ENCODE measurements at places on chromosomes 12 and 14. TPM values are rescaled to one million over a fixed set of nuclear protein-coding genes. Genes with fewer than 3 reads are reported as not detected.

Gene PRPH
- not detected for total RNA-seq

Gene VCPKMT
- total RNA-seq = 10.4 TPM

Gene CPNE6
- not detected for total RNA-seq

Gene MORN3
- total RNA-seq = 0.15 TPM

Gene KRT80
- total RNA-seq = 10.7 TPM

Gene VAMP1
- 6.1 TPM for total RNA-seq

Gene PPFIBP1
- 83.6 TPM for total RNA-seq

Gene CDC42BPB
- 113 TPM for total RNA-seq

- DNase-seq = no peak
Observed at GRCh38 chr12:28568704-28569103, 378.4 kb downstream of the CCDC91 start.

DNA sequence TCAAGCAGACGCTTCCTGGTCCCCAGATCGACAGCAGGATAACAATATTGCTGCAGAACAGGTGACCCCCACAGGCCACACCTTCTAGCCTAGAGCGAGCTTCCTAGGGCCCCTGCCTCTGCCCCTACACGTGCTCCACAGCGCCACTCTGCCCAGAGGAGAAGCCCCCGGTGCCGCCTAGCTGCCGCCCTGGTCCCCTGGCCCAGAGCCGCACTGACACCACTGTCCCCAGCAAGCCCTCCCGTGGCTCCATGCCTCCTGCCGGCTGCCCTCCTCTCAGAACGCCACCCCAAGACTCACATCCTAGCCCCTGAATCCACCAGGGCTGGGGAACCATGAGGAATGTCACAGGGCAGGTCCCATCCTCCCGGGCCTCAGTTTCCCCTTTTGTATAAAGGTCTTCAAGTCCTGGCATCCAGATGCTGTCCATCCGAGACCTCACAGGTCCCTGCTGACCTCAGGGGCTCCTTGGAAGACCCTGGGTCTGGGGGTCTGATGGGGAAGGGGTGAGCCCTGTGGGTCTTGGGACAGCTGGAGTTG is 31.0 kb downstream of the JAG2 start:
- DNase-seq = peak; percentile 84

DNA sequence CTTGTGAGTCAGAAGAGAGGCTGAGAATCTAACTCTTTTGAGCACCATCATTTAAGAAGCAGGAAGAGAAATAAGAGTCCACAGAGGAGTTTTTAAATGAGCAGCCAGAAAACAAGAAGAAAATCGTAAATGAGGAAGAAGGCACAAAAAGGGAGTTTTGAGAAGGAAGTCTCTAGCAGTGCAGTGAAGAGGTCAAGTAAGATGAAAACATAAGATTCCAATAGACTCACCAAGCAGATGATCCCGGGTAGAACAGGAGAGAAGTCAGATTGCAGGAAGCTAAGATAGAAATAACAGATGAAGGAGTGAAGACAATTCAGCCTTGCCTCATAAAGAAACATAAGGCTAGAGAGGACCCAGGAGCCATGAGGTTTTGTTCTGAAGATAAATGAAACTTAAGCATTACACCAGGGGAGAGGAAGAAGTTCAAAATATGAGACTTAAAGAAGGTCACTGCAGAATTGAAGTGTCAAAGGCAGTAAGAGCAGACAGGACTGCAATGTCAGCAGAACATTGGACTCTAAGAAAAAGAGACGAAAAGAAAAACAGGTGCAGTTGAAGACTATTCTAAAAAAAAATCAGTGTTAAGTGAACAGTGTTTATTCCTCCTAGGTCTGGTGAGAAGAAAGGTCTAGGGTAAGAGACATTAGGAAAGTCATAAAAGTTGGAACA is 229.0 kb downstream of the SEC23A start:
- DNase-seq = no peak

- DNase-seq = no peak
Observed at GRCh38 chr12:46887870-46888269, 62.1 kb upstream of the SLC38A4 start.

DNA sequence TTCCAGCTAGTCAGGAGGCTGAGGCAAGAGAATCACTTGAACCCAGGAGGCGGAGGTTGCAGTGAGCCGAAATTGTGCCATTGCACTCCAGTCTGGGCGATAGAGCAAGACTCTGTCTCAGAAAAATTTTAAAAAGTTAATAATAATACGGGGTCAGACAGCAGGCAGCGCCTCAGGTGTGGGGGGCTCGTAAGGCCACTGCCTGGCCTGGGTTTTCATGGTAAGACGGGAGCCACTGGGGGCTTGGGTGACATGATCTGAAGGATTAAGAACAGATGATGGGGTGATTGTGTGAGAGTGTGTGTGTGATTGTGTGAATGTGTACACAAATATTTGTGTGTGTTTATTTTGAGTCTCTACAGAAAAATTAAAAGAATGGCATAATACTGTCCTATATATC is 23.6 kb downstream of the BCL7A start:
- no peak for DNase-seq

- no peak for DNase-seq
Observed at GRCh38 chr14:75724414-75725204, 63.6 kb downstream of the TTLL5 start.

DNA sequence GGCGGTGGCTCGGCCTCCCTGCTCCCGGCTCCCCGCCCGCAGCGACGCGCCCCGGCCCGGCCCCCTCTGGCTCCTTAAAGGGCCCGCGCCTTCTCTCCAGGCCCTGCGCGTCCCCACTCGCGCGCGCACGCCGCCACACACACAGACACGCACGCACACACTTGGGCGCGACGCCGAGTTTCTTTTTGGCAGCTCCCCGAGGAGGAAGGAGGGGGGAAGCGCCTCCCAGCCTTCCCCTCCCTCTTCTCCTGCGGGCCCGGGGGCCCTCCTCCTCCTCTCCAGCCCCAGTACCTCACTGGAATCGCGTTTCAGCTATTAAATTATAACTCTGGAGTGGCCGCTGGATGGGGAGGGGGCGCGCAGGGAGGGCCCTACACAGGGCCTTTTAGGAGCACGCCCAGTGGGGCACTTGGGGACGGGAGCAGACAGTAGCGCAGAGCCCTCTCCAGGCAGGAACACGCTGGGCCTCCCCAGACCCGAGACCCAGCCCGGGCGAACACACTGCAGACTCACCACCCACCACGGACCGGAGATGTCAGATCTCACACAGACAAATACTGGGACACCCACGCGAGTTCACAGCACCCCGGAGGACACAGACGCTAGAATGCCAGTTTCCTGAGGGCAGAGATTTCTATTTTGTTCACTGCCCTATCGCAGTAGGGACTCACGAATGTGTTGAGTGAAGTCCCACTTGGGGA is 411 bp upstream of the NCOR2 start:
- no peak for DNase-seq

DNA sequence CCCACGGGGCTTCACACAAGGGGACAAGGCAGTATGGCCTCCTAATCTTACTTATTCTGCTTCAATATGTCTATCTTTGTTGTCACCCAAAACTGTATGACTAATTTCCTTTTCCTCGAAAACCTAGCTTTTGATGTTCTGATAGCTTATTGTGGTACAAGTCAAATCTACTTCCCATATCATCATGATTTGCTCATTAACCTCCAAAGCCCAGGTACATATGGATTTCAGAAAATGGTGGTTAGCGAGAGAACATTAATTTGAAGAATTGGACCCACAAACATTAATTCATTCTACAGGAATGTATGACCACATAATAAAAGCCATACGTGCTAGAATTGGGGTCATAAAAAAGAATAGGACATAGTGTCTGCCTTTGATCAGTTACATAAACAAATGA is 412.5 kb downstream of the CCDC91 start:
- no peak for DNase-seq

- DNase-seq = no peak
Observed at GRCh38 chr12:93772003-93772700, 95.0 kb downstream of the CRADD start.

GRCh38 chr14:33945210-33946088 is 5.4 kb downstream of the EGLN3 start:
- no peak for DNase-seq

- DNase-seq = no peak
Observed at GRCh38 chr14:94752591-94753436, 17.1 kb downstream of the GSC start.

- DNase-seq = no peak
Observed at GRCh38 chr14:31902945-31903646, 174.0 kb upstream of the ARHGAP5 start.

DNA sequence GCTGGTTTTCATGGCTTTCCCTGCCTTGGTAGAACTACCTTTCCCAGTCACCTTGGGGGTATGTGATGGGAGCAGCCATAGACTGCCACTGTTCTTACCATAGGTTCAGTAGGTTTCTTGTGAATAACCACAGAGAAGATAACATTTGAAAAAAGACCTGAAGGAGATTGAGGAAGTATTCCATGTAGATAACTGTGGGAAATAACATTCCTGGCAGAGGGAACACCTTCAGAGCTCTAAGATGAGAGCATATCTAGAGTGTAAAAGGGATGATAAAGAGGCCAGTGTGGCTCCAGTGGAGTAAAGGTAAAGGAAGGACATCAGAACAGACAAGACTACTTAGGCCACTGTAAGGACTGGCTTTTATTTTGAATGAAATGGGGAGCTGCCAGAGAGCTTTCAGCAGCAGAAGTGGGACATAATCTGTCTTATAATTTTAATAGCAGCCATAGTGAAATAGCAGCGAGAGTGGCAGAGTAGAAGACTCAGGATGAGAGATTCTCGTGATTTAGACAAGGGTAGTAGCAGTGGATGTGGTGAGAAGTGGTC is 82.6 kb upstream of the KCNH3 start:
- no peak for DNase-seq

- no peak for DNase-seq
Observed at GRCh38 chr14:103707329-103708263, 7.7 kb downstream of the XRCC3 start.

DNA sequence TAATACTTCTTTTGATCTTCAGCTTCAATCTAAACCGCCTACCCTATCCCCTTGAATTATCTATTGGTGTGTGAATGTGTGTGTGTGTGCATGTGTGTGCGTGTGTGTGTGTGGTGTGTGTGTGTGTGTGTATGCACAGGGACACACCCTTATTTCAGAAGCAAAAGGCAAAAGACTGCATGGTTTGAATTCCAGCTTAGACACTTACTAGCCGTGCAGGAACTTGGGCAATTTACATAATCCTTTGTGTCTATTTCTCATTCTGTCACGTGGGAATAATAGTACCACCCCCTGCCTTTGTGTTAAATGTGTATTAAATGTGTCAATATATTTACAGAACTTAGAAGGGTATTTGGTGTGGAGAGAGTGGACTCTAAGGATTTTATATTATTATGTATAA is 251.7 kb downstream of the TMEM132C start:
- DNase-seq = no peak

DNA sequence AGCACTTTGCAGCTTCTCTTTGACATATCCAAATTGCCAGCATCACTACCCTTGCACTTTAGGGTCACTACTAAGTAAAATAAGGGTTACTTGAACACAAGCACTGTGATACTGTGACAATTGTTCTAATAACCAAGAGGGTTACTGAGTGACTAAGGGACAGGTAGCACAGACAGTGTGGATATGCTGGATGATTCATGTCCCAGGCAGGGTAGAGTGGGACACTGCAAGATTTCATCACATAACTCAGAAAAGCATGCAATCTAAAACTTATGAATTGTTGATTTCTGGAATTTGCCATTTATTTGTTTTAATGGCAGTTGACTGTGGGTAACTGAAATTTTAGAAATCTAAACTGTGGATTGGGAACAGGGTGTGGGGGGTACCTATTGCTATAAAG is 218.8 kb downstream of the KITLG start:
- DNase-seq = no peak

DNA sequence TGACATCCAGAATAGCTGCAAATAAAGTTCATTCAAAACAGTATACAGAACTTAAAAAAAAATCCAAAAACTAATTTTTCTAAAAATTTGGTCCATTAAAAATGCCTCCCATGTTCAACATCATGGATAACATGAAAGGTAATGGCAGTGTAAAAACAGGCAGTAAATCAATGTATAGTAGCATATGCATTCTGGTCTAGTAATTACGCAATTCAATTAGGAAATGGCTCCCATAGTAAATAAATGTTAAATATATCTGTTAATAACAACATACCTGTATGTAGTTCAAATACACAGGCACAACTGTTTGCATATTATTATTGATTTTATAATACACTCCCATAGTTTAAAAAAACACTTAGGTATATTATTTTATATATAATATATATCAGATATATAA is 42.5 kb downstream of the SGPP1 start:
- DNase-seq = no peak

- no peak for DNase-seq
Observed at GRCh38 chr12:14261861-14262260, 103.6 kb upstream of the ATF7IP start.

DNA sequence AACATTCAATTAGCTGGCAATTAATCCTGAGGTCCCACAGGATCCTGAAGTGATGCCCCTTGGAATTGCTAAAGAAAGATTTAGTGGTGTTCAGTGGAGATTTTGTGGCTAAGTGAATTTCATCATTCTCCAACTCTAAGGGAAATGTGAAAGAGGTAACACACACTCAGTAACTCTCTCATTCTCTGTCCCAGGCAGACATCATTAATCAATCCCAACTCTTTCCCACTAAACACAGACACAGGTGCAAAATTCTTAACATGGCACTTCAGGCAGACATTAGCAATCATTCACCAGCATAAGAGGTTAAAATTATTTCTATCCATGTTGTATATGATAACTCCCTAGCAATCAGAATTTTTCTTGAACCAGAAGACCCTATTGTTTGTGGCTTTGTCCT is 40.2 kb downstream of the TRPV4 start:
- no peak for DNase-seq

DNA sequence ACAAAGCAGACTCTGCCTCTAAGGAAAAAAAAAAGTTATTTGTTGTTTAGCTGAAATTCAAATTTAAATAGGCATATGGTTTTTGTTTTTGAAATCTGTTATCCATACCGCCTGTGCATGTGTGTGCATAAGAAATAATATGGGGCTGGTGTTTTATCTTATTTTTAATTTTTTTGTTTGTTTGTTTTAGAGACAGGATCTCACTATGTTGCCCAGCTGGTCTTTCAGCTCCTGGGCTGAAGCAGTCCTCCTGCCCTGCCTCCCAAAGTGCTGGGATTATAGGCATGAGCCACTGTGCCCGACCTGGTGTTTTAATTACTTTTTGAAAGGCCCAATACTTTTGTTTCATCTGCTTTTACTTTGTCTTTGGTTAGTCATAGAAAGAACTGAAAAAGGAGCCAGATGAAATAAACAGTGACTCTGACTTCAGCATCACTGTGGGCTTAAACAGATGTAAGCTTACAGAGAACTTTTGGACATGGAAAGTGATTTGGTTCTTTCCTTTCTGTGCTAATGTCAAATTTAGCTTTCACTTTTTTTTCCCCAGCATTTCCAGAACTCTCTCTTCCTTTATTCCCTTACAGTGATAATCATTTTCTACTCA is 37.2 kb downstream of the SUPT16H start:
- no peak for DNase-seq

DNA sequence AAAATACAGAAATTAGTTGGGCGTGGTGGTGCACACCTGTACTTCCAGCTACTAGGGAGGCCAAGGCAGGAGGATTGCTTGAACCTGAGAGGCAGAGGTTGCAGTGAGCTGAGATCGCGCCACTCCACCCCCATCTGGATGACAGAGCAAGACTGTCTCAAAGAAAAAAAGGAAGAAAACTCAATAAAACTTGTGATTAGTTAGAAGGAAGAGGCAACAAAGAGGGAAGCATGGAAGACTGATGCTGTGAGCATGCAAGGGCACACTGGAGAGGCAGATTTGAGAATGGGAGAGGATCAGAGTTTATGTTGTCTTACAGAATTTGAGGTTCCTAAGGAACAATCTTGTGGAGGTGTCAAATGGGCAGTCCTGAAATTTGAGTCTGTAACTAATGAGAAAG is 2.8 kb upstream of the ZC2HC1C start:
- DNase-seq = no peak
